CD4-positive, alpha-beta T cell treated with Interleukin-4 for 4 hours (primary cell): ENCODE measurements at places on chromosomes 7 and 10.

- no peak for DNase-seq
Observed at GRCh38 chr7:29748286-29749099, 57.8 kb upstream of the WIPF3 start.

DNA sequence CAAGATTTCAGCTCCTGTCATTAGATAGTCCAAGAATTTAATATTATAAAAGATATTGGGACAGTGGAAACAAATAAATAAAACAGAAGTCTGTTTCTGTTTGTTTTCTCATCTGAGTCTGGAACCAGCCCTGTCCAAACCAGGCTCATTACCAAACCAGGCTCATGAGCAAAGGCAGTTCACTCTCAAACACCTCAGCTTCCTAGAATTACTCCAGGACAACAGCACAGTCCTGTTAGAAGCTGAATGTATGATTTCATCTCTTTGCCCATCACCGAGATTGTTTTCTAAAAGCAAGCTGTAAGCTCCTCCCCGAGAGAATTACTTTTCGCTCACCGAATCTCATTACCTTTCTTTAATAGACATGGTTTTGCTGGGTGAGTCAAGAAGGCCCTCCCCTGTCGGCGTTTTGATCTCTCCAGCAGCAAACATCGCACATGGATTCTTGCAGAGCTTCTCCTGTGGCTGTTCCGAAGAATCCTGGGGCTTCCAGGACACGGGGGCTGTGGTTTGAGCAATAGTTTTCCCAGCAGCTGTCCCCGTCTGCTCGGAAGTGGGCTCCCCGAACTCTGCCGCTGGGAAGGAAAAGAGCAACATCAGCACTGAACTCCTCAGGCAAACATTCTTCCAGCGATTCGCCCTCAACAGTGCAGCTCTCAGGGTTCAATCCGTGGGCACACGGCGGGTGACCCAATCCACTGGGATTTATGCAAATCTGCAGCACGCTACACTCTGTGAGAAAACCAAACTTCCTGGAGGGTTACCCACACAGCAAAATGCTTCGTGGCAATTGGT, 112.5 kb downstream of the SVIL start:
- no peak for DNase-seq

DNA sequence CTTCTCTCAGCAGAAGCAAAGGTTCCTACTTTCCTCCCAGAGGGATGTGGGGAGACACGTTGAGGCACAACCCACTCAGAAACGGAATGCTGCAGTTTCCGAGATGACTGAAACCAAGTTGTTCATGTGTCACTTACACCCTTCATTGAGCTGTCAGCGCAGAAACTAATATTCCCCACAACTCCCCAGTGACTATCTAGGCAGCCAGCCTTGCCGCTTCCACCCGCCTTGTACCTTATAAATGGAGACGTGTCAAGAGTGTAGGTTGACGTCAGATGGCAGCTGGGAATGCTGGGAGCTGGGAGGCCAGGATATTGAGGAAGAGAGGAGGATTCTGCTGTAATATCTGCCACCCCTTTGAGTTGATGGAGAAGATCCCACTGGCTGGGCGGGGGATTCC, 15.1 kb downstream of the GPR26 start:
- no peak for DNase-seq

DNA sequence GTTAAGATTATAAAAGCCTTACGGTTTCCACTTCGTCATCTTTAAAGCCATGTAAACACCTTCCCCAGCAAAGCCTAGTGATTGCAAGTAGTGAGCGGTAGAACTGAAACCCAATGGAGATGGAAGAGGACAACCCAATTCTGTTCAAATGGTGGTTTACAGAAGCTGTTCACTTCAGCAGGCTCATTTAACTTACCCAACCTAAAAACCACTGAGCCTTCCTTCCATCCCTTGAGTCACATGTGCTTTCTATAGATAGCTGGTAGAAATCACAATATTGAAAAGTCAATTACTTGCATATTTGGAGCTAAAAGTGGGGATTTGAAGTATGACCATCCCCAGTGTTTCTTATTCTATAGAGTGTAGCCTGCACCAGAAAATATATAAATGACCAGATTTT, 667.7 kb downstream of the SUGCT start:
- no peak for DNase-seq

DNA sequence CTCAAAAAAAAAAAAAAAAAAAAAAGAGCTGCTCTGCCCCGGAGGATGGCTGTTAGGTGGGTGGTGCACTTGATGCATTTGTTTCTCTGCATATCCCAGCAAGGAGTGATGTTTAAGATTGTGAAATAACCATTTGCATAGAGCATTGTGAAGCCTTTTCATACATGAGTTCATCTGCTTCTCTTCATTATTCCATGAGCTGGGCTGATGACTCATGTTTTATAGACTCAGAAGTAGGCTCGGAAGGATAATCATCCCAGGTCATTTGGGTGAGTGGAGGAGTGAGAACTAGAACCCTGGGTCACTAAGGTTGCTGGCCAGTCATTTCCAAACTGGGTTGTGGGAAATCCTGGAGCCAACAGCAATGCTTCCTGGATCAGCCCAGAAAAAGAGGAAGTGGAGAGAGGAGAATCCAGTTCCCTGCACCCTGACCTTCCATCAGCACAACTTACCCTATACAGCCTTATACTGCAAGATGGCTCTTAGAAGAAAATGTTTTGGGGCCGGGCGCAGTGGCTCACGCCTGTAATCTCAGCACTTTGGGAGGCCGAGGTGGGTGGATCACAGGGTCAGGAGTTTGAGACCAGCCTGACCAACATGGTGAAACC, 45.3 kb downstream of the TACC2 start:
- DNase-seq = no peak

DNA sequence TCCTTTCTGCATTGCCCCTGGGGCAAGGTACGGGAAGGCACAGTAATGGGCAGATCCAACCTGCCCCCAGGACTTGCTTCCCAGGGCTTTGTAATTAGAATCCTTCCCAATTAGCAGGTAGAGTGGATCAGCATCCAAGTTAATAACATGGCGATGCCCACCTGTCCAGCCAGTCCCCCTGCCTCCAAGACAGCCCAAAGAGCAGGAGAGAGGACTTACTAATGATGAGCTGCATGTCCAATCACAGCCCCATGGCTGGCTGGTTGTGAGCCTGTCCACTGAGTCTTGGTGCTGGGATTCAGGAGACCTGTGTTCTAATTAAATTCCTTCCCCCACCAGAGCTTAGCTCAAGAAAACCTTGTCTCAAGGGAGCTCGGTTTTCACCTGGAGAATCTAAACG, 49.0 kb downstream of the RPS24 start:
- no peak for DNase-seq

- DNase-seq = no peak
Observed at GRCh38 chr7:81449105-81449504, 320.7 kb downstream of the HGF start.

- no peak for DNase-seq
Observed at GRCh38 chr10:25682203-25682851, 251.7 kb upstream of the MYO3A start.
